Airway epithelial cell (primary cell): ENCODE measurements at places on chromosomes 2 and 18. TPM values are rescaled to one million over a fixed set of nuclear protein-coding genes. Genes with fewer than 3 reads are reported as not detected.

STAT4 gene
- 2.6 and 3.9 TPM in 2 replicates for total RNA-seq

AAMP gene
- total RNA-seq = 179 and 196 TPM in 2 replicates

CRYBA2 gene
- not detected in 2 replicates for total RNA-seq

CHRNG gene
- not detected in 2 replicates for total RNA-seq

GNAL gene
- total RNA-seq = 4.5 and 5.1 TPM in 2 replicates

ANTXR1 gene
- total RNA-seq = 8.5 and 11.4 TPM in 2 replicates

VIL1 gene
- not detected in 2 replicates for total RNA-seq

PER2 gene
- 8.2 and 9.7 TPM in 2 replicates for total RNA-seq

REG3G gene
- total RNA-seq = not detected in 2 replicates

SUMO1 gene
- 89.4 and 104 TPM in 2 replicates for total RNA-seq

CFAP65 gene
- not detected in 2 replicates for total RNA-seq

CCDC141 gene
- not detected in 2 replicates for total RNA-seq

LIPG gene
- 37.8 and 40.8 TPM in 2 replicates for total RNA-seq

IDH1 gene
- 106 and 125 TPM in 2 replicates for total RNA-seq
